ENCODE measurements at places on chromosomes 5 and 9. TPM values are rescaled to one million over a fixed set of nuclear protein-coding genes. Genes with fewer than 3 reads are reported as not detected.
A peak's percentile ranks its signal among the peaks of the same experiment; 100 is the strongest.

Gene PCDHB5
- 6.5 TPM for total RNA-seq

Gene SRD5A1
- 3.3 TPM for total RNA-seq

Gene GCNT1
- total RNA-seq: 2.1 TPM

Gene WHRN
- total RNA-seq: 7.8 TPM

Gene ANKRD33B
- total RNA-seq: 2.7 TPM

Gene KIAA0825
- total RNA-seq: 4.6 TPM

Gene HACD4
- total RNA-seq: 10.5 TPM

Gene KCNIP1
- total RNA-seq: 1.1 TPM

Gene ADRA1B
- 0.36 TPM for total RNA-seq

Gene GLRX
- 42.8 TPM for total RNA-seq

- no peaks in the 10 kb centered on the region for H3K27me3 ChIP-seq
- no peak overlapping the region for H3K27ac ChIP-seq
- no peaks in the 10 kb centered on the region for H3K4me1 ChIP-seq
Measured at GRCh38 chr9:33104401-33104800, 27.9 kb upstream of the SMU1 start.

DNA sequence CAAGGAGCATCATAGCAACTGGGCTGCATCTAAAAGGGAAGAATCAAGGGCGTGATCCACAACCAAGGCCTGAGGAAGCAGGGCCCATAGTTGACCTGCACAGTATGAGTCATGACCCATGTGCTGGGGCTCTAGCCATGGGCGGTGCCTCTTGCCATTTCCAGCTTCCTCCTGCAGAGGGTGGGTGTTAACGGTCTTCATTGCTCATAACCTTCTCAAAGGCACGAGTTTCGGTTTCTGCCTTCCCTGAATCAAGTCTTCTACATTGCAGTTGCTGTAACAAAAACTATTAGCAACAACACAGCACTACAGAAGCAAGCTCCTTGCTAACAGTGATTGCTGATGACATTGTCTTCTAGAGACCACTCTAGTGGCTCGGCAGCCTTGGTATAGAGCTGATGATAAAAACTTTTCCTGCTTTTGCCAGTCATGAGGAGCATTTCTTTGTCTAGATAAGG is 66.9 kb downstream of the CTSL start:
- H3K4me1 ChIP-seq: no peaks in the 10 kb centered on the region
- H3K27ac ChIP-seq: peak overlapping the region; percentile 46
- no peaks in the 10 kb centered on the region for H3K36me3 ChIP-seq
- no peak overlapping the region for H3K4me3 ChIP-seq

GRCh38 chr9:73434826-73435225 is 283.2 kb downstream of the ANXA1 start:
- no peaks in the 10 kb centered on the region for H3K36me3 ChIP-seq
- DNase-seq: no peak
- H3K4me1 ChIP-seq: no peaks in the 10 kb centered on the region
- no peak overlapping the region for H3K27ac ChIP-seq

DNA sequence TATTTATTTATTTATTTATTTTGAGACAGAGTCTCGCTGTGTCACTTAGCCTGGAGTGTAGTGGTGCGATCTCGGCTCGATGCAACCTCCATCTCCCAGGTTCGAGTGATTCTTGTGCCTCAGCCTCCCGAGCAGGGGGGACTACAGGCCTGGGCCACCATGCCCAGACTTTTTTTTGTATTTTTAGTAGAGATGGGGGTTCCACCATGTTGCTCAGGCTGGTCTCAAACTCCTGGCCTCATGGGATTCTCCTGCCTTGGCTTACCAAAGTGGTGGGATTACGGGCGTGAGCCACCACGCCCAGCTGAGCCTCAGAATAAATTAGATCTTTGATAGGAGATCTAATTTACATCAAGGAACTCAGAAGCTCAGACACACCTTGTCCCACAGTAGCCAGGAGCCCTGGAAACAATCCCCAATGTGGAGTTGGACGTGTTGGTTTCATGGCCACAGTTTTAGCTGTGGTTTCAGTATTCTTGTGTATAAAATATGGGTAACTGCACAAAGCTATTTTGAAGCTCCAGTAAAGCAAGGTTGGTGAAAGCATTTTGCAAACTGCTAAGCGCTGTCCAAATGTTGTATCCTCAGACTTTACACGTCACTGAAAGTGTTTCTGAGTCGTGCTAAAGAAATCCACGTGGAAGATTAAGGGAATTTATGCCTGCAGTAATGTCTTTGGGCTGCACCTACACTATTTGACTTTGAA is 3.0 kb upstream of the HNRNPAB start:
- no peak overlapping the region for H3K27ac ChIP-seq
- DNase-seq: peak; percentile 30
- no peak overlapping the region for H3K4me3 ChIP-seq
- H3K27me3 ChIP-seq: no peaks in the 10 kb centered on the region
- H3K36me3 ChIP-seq: peaks cover 3% of the 10 kb centered on the region

- no peak within 1 kb of the TSS for H3K27ac ChIP-seq
- peak within 1 kb of the TSS; percentile 29 for H3K4me3 ChIP-seq
- no peaks in the 10 kb centered on the region for H3K4me1 ChIP-seq
- no peak for DNase-seq
Measured at GRCh38 chr9:34628656-34629490, at the start of gene ARID3C. ARID3C (minus strand) TSS chr9:34629066; CDS start chr9:34628014, 1,052 bp downstream.

DNA sequence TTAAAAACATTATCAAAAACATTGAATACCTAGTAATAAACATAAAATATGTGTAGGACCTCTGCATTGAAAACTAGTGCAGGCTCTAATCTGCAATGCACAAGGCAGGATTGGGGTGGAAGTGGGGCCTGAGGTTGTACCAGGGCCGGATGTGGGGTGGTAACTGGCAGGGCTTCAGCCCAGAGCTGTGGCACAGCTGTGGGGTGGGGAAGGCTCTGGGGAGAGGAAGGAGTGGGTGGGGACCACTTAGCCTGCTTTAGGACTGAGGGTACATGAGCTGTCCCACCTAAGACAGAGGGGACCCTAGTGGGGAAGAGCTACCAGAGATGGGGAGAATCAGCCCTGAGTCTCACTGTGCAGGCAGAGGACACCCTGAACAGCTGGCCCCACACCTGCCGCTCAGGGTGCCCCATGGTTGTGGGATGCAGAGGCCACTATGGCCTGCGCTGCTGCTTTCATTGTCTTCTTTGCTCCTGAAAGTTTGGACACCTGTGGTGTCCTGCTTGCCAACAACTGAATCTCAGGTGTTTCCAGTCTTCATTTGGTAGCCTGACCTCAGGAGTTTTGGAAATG is 311.4 kb downstream of the TLE4 start:
- H3K36me3 ChIP-seq: no peaks in the 10 kb centered on the region
- no peak overlapping the region for H3K27ac ChIP-seq
- no peaks in the 10 kb centered on the region for H3K27me3 ChIP-seq
- no peaks in the 10 kb centered on the region for H3K4me1 ChIP-seq

GRCh38 chr9:9337129-9337528 is 1275.7 kb downstream of the PTPRD start:
- no peak overlapping the region for H3K4me3 ChIP-seq
- no peak for DNase-seq
- H3K27me3 ChIP-seq: no peaks in the 10 kb centered on the region
- H3K36me3 ChIP-seq: no peaks in the 10 kb centered on the region
- no peaks in the 10 kb centered on the region for H3K4me1 ChIP-seq

- no peak overlapping the region for H3K27ac ChIP-seq
- H3K4me3 ChIP-seq: no peak overlapping the region
- H3K36me3 ChIP-seq: no peaks in the 10 kb centered on the region
- no peak for DNase-seq
- H3K4me1 ChIP-seq: no peaks in the 10 kb centered on the region
Measured at GRCh38 chr9:32326146-32326545, 58.3 kb upstream of the ACO1 start.

DNA sequence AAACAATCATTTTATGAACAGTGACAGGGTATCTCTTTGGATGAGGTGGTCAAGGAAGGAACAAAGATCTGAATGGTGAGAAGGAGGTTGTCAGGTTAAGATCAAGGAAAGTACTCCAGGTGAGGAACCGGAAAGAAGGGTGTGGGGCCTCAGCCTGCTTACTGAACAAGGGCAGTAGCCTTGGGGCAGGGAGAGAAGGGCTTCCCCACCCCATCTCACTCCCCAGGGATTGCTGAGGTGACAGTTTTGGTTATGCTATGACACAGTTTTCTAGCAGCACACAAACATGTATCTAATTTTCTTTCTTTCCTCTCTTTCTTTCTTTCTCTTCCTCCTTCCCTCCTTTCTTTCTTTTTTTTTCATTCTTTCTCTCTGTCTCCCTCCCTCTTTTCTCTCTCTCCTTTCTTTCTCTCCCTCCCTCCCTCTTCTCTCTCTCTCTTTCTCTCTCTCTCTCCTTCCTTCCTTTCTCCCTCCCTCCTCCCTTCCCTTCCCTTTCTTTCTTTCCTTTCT is 4.1 kb upstream of the HDHD3 start:
- no peaks in the 10 kb centered on the region for H3K36me3 ChIP-seq
- no peaks in the 10 kb centered on the region for H3K4me1 ChIP-seq

- H3K4me3 ChIP-seq: no peak overlapping the region
- no peak overlapping the region for H3K27ac ChIP-seq
- H3K36me3 ChIP-seq: no peaks in the 10 kb centered on the region
- DNase-seq: no peak
- no peaks in the 10 kb centered on the region for H3K4me1 ChIP-seq
- no peaks in the 10 kb centered on the region for H3K27me3 ChIP-seq
Measured at GRCh38 chr9:15909297-15909696, 356.5 kb downstream of the CCDC171 start.

DNA sequence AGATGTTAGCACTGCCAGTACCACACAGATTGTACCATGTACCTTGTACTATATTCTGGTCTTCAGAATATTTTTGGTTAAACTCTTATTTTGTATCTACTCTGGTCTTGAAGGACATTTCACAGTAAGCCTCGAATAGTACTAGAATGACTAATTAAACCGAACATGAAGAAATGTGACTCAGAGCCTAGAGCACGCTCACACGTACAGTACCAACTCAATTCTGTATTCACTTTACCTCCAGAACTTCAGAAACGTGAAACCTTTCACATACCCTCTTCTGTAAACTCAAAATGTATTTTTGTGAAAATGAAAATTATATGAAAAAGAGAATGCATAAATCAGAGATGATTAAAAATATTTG is 112.8 kb downstream of the MVB12B start:
- H3K27ac ChIP-seq: no peak overlapping the region
- no peak for DNase-seq
- H3K36me3 ChIP-seq: no peaks in the 10 kb centered on the region
- H3K27me3 ChIP-seq: no peaks in the 10 kb centered on the region

DNA sequence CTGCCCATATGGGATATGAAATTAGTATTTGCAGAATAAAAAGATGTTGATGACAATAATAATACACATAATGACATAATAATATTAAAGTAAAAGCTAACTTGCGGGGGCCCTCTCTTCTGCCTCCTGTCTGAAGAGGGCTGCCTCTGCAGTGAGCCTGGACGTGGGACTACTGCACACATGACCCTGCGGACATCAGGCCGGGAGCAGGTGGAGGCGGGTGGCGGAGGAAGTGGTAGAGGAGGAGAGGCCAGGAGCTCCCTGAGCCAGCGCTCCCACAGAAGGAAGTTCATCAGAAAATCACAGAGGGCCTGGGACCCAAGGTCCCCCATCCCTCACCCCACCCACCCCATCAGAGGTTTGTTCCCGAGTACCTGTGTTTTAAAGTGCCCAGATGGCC is 60.5 kb downstream of the ROPN1L start:
- no peak overlapping the region for H3K27ac ChIP-seq
- H3K4me3 ChIP-seq: no peak overlapping the region
- H3K4me1 ChIP-seq: no peaks in the 10 kb centered on the region
- H3K36me3 ChIP-seq: no peaks in the 10 kb centered on the region

GRCh38 chr9:121744687-121745395 is 93.4 kb downstream of the DAB2IP start:
- DNase-seq: no peak
- peak overlapping the region; percentile 56 for H3K4me3 ChIP-seq
- no peaks in the 10 kb centered on the region for H3K27me3 ChIP-seq
- H3K36me3 ChIP-seq: no peaks in the 10 kb centered on the region
- peaks cover 99% of the 10 kb centered on the region for H3K4me1 ChIP-seq

DNA sequence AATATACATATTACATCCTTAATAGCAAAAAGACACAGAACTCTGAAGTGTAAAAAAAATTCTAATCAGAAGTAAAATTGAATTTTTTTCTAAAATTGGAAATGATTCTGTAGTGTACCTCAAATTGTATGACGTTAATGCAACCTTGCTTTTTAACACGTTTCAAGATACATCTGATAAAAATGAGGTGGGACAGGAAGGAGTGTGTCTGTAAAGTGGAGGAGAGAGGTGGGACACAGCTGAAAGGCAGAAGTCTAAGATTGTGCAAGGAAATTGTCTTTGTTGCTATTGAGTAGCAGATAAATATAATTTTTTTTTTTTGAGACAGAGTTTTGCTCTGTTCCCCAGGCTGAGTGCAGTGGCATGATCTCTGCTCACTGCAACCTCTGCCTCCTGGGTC is 15.7 kb upstream of the SNX30 start:
- no peak for DNase-seq
- no peaks in the 10 kb centered on the region for H3K36me3 ChIP-seq
- H3K27me3 ChIP-seq: no peaks in the 10 kb centered on the region

DNA sequence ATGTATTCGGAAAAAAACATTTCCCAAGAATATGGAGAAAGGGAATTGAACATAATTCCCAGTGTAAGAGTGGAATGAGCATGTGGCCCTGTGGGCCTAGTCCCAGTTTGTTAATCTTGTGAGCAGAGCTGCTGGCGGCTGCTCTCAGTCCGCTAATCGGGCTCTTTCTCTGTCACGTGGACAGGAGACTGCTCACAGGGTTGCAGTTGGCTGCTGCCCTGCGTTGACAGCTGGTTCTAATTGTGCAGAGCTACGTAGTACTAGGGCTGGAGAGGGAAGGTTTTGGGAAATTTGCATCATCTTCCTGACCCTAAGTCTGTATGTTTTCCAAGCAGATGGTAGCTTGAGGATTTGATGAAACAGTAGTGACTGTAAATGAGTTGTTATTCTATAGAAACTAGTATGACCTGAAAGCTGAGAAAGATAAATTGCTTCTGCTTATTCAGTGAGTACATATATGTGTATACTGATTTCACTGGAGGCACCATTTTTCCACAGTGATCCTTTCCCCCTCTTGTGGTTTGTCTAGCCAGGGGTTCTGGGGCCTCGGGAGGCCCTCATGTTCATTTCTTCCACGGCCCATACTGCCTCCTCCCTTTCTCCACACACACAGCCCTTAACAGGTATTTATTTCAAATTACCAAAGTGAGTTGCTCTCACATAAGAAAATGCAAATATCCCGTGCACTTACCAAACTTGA is 100.6 kb downstream of the ANGPTL2 start:
- no peaks in the 10 kb centered on the region for H3K27me3 ChIP-seq
- no peaks in the 10 kb centered on the region for H3K36me3 ChIP-seq
- H3K4me1 ChIP-seq: peaks cover 27% of the 10 kb centered on the region
- peak overlapping the region; percentile 69 for H3K27ac ChIP-seq
- DNase-seq: peak; percentile 98

DNA sequence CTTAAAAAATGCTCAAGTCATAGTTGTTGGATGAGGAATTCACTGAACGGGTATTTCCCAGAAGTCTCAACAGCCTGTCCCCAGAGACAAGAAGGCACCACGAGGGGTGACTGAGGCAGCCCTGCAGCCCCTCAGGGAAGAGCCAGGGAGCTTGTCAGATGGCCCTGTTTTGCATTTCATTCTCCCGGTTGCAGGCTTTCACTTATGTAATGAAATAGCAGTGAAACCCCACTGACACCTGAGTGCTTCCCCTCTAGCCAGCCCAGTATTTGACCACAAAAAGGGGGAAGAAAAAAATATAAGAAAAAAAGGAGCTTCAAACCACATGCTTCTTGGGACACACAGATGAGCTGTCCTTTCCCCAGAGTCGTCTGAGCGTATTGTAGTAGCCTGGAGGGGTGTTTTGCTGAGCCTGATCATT is 75.3 kb upstream of the IL12B start:
- H3K36me3 ChIP-seq: no peaks in the 10 kb centered on the region
- H3K27ac ChIP-seq: no peak overlapping the region
- no peaks in the 10 kb centered on the region for H3K4me1 ChIP-seq
- no peak for DNase-seq
